ENCODE measurements at places on chromosomes 5 and 9.

DNA sequence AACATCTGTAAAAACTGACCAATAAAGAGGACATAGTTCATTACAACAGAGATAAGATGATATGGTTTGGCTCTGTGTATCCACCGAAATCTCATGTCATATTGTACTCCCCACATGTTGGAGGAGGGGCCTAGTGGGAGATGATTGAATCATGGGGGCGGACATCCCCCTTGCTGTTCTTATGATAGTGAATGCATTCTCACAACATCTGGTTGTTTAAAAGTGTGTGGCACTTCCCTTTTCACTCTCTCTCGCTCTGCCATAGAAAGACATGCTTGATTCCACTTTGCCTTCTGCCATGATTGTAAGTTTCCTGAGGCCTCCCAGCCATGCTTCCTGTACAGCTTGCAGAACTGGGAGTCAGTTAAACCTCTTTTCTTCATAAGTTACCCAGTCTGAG lies 292.8 kb downstream of the SLF1 start:
- DNase-seq, result no peak

DNA sequence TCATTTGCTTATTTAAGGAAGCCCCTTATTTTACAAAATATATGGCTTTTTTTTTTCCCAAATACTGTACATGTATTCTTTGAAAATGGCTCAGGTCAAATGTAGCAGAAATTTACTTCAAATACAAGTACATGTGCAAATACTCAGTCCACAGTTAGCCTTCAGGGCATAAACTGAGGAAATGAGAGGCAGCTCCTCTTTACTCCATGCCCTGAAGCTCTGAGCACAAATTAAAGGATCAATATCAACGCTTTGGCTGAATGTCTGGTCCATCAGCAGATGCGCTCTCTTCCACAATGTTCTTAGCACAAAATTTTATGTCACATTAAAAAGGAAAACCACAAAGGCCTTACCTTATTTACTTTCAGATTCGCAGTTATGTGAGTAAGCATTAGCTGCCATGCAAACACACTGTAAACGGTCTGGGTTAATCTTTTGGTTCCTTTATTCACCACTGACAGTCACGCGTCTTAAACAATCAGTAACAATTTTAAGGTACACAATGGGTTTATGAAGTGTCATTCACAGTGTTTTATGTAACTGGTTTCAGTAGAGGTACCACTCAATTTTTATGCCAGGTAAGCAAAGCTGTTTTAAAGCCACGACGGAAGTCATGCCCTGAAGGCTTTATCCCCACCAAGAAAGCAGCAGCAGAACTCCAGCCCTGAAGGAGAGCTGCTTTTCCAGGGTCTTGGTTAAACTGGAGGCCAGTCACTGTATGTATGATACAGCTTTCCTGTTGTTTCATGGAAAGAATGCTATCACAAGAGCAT lies 103.4 kb downstream of the OTULIN start:
- no peak for DNase-seq

DNA sequence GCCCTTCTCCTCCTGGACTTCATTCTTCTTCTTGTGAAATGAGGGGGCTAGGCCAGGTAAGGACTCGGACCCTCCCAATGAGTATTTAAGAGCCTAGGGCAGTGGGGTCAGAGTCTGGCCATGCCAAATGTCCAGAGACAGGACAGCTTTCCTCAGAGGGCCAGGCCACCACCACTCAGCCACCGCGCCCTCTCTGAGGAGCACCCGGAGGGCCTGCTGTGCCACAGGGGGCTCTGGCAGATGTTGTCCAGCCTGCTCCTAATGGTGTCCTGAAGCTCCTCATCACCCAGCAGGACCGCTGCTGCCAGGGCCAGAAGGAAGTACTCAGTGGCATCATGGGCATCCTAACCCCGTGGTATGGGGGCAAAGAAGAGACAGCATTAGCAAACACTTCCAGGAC lies 58.3 kb downstream of the SH3TC2 start:
- DNase-seq, result no peak

DNA sequence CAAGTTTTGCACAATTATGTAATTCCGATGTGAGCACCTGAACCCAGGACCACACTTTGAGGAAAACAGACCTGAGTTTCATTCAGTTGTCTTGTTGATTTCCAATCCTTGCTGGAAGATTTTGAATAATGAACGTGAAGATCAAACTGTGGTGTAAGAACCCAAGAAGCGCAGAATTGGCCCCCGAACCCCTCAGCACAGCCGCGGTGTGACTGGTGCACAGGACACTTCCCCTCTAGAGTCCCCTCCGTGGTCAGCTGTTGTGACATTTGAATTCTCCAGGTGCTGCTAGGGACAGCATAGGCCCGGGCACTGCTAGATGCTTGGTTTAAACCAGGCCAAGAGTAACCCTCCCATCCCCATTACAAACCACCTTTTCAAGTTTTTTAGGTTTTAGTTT lies 1.7 kb downstream of the BRD3OS start:
- no peak for DNase-seq

DNA sequence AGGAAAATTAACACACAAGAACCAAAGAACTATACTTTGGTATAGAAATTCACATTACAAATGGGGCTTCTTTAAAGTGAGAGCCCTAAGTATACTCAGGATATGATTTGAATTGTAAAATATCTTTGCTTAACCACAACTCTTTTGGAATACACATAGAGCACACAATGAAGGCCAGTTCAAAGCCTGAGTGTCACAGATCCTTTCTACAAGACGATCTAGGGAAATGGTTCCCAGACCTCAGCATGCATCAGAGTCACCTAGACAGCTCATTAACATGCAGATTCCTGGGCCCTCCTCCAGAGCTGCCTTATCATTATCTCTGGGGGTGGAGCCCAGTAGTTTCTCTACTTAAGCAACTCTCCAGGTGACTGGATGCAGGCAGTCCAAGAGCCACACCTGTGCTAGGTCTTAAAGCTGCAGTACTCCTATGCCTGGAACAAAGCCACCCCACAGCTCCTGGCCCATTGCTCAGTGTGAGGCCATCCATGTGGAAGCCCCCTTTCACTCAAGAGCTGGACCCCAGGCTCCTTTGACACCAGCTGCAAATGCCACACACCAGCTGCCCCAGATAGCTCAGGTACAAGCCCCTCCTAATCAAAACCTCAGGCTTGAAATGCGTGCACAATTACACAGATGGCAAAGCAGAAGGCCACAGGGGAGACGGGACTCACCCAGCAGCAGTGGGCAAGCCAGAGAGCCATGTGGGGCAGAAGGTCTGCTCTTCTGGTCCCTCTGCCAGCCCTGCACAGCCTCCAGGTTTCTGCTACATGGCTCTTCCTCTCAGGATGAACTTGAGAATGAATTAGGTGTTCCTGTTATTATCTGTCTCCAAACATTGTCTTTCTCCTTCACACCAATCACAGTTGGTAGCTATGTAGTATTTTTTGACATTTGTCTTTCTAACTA lies 106.1 kb downstream of the SH3TC2 start:
- DNase-seq, result no peak

GRCh38 chr5:168356171-168356570 lies 64.7 kb downstream of the WWC1 start:
- no peak for DNase-seq

DNA sequence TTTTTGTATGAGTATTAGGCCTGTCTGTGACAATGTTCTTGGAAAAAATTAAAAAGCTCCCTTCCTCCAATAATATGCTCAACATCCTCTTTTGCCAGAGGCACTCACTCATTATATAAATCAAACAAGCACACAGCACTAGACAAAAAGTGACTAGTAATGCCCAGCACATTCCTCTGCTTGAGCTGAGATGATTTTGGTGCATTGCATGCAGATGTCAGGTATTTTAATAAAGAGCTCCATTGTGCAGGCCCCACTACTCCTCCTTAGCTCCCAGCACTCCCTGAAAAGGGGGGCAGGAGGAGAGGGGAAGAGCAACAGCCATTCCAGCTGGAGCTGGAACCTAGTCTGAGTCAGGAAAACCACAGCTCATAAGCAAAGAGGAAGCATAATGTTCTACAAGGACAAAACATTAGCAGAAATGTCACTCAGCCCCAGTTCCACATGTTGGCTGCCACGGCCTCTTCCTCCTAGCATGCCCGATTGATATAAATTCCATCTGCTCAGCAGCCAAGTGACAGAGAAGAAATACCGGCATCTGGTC lies 348.5 kb downstream of the BNC2 start:
- no peak for DNase-seq

DNA sequence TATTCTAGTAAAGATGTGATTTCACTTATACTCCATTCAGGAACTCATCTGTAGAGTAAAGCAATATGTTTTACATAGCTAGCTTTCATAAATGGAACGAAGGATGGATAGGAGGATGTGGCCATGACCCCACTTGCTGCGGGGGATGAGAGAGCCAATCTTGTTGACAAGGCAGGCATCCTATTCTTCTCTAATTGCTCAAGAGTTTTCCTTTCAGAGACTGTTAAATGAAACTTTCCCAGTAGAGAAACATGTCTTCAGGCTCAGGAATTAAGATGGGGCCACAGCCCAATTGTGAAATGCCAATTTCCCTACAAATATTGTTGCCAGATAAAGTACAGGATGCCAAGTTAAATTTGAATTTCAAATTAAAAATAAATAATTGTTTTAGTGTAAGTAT lies 196.2 kb upstream of the TUT7 start:
- DNase-seq, result no peak

GRCh38 chr9:113511856-113512761 lies 48.6 kb downstream of the RGS3 start:
- peak; percentile 34 for DNase-seq

- no peak for DNase-seq
Observed at GRCh38 chr9:94528886-94529285, 26.0 kb upstream of the PCAT7 start.

- no peak for DNase-seq
Observed at GRCh38 chr9:90204128-90204831, 438.3 kb downstream of the DIRAS2 start.

- no peak for DNase-seq
Observed at GRCh38 chr5:72379936-72380335, 59.8 kb downstream of the PTCD2 start.

DNA sequence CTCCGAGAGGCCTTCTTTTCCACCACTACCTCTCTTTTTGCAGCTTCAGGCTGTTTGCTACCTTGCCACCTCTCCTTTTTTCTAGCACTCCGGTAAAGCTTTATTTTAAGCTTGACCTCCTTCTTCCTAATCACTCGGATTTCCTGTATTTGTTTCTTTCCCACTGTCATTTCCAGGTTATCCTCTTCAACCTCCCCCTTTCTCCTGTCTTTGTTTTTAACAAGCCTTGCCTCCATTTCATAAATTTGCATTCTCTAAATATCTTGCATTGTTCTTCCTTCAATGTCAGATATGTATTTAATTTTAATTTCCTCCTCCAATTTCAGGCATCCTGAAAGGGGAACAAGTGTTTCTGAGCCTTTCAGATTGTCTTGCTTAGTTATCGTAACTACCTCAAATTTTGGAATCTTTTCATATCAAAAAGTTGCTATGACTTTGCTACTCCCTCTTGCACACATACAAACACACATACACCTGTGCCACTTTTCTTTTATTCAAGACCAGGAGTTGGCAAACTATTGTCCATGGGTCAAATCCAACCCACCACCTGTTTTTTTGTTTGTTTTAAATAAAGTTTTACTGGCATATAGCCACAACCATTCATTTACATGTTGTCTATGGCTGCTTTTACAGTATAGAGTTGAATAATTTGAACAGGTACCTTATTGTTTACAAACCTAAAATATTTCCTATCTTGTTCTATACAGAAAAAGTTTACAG lies 22.7 kb downstream of the DPYSL3 start:
- DNase-seq, result no peak

DNA sequence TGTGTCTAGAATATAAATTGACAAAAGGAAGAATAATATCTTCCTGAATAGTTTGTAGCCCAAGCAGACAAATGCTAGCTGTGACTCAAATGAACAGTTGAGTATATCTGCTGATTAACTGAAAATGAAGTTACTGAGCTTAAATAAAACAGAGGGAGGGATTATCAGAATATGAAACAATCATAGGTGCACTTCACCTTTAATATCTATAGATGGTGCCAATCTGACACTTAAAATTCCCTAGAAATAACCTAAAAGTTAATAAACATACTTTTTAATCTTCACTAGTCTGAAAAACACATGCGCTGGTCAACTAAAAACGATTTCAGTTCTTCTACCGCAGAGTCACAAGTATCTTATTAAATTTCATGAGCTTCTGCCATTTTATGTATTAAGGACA lies 280.8 kb upstream of the RASA1 start:
- DNase-seq, result no peak

GRCh38 chr9:36744678-36745077 lies 172.0 kb downstream of the MELK start:
- DNase-seq, result no peak

- DNase-seq, result peak; percentile 61
Observed at GRCh38 chr5:134555890-134556311, 30.4 kb downstream of the JADE2 start.

- no peak for DNase-seq
Observed at GRCh38 chr5:180810959-180811622, 8.5 kb upstream of the MGAT1 start.

DNA sequence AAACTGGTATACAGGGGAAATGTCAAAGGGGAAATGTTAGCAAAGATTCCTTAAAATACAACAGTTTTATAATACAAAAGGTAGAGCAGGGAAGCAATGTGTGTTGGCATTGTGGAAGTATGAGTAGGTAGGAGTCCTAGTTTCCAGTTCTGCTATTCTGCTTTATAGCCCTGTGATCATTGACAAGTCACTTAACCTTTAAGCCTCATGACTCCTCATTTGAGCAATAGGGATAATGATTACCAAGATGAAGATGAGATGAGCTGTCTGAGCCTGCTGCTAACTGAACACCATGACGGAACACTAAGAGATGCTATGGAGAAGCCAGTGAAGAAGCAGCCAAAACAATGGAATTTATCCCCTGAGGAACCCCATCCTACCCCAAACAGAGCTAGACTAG lies 251.7 kb downstream of the PAPPA start:
- no peak for DNase-seq

- no peak for DNase-seq
Observed at GRCh38 chr9:109846776-109847175, 66.8 kb downstream of the PALM2AKAP2 start.

- DNase-seq, result no peak
Observed at GRCh38 chr5:54320256-54320655, 9.9 kb upstream of the ARL15 start.

GRCh38 chr5:72651779-72652178 lies 144.6 kb upstream of the ZNF366 start:
- DNase-seq, result no peak

- DNase-seq, result no peak
Observed at GRCh38 chr5:172911628-172911880, 47.7 kb upstream of the RPL26L1 start.

DNA sequence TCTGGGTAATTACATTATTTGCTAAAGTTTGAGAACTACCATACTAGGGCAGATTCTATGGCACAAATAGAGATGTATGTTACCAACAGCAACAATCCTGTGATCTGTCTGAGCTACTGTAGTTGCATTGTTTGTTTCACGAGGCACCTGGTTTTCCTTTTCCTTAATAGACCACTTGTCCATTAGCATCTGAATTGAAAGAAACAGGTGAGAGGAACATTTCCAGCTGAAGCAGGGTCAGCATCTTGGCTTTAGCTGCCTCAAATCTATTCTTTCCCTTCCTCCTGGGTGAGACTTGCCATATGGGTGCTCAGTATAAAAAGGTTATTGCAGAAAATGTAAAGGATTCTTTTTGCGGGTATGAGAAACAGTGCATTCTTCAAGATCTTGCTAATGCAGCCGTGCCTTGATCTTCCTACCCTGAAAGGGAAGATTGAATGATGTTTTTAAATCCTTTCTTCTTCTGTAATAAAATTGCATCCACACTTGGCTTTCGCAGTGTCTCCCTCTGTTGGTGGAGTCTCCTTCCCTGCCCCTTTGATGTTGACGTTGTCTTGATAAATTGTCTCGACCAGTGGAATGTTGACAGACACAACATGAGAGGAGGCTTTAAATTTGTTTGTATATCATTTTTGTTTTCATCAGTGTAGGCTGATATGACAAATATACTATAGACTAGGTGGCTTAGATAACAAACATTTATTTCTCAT lies 118.0 kb upstream of the BRINP1 start:
- DNase-seq, result no peak

Measured in stimulated activated CD8-positive, alpha-beta memory T cell treated with anti-CD3 and anti-CD28 coated beads, Interleukin-4, amount 100 ng/mL, for 1 hour (primary cell).